ENCODE measurements at places on chromosomes 7 and 10.

DNA sequence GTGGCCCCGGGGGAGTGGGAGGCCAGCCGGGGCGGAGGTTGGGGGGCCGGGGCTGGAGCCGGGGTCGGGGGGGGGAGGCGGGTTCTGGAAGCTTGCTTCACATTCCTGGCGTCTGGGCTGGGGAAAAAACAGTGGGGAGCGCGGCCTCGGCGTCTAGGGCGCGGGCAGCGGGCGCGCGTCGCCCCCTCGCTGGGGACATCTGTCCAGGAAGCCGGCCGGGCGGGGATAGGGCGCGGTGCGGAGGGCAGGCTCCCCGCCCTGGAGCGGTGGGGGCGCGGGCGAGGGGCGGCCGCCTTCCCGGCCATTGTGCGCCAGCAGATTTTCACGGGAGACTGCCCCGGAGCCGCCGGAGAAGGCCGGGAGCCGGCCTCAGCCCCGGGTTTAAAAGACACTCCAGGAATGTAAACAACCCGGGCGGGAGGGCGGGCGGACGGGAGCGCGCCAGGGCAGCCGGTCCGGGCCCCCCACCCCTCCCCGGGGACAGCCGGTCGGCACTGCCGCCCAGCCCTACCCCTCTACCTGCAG lies 1.4 kb downstream of the ZMIZ1 start:
- DNase-seq = peak; percentile 58

DNA sequence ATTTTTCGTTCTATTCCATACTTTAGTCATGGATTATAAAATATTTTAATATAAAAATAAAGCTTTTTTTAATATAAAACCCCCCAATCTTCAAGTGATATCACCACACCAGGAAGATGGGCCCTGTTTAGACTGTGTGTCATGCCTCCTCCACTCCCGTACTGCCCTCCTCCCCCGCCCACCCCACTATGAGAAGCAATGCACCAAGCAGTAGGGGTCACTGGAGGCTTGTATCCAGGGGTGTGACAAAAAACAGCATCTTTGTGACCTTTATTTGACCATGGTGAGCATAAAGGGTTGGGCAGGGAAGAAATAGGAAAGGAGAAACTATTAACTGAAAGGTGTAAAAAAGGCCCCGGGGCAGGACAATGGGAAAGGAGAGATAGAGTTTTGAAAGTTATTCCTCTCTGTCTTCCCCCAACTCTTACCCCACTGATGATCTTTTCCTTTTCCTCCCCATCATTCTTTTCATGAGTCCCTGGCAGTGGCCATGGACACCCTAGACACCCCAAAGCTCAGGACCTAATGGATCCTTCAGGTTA lies 3.5 kb downstream of the PITX3 start:
- no peak for DNase-seq

DNA sequence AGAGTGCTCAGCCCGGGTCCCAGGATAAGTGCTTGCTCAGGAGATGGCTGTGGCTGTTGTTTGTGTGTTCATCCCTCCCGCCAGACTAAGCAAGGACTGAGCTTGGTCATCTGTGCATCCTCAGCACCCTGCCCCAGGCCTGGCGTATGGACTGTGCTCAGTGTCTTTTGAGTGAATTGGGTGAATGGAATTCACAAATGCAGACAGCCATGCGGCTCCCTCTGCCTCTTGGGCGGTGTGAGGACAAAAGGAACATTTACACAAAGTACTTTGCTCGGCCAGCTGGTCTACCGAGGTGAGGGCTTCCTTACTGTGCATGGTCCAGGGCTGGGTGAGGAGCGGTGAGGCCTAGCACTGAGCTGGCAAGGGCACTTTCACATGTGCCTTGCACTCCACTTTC lies 120.2 kb downstream of the CDH23 start:
- DNase-seq = no peak

DNA sequence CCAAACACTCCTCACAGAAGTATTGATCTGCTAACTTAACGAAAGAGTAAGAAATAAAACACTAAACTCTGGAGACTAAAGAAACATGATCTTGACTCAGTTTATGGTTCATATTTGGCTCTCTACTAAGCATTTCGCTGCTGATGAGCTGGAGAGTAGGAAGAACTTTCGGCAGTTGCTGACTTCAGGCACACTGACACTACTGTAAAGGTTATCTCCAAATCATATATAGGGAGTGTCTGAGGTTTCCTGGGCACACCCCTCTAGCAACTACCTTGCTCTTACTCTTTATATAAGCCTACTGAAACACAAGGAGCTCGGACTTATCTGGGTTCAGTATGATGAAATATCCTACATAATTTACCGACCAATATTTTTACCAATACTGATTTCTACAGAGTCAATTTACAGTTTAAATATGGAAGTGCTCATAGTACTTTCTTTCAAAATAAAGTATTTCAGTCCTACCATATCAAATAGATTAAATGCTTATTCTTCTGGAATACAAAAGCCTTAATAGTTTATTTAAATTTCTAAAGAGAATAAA lies 39.5 kb downstream of the ERCC6 start:
- peak; percentile 21 for DNase-seq

GRCh38 chr10:31765541-31765940 lies 163.1 kb downstream of the ARHGAP12 start:
- DNase-seq = no peak

All from colonic mucosa (tissue), 4 donors.